ENCODE measurements at places on chromosomes 11 and 22.

GRCh38 chr11:113623114-113623513, 83.0 kb downstream of the TMPRSS5 start:
- peak; percentile 17 for DNase-seq

GRCh38 chr11:130128626-130129025, 31.0 kb upstream of the ST14 start:
- DNase-seq = no peak

DNA sequence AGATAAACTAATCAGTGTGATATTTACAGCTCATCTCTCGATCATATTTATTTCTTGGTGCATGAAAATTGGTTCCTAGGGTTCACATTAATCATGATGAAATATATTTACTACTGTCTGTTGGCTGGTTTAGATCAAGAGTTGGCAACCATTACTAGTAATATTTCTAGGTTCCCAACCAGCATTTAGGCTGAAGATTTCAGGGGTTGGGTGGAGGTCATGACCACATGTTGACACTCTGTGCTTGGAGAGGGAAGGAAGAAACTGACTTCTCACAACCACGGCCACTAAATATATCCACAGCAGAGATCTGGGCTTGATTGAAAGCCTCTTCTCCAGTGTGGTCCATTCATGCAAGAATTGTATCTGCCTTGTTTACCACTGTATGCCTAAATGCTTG, 87.9 kb downstream of the ALX4 start:
- no peak for DNase-seq

- peak; percentile 77 for DNase-seq
Measured at GRCh38 chr11:124402326-124402922, 3.6 kb upstream of the OR8B3 start.

DNA sequence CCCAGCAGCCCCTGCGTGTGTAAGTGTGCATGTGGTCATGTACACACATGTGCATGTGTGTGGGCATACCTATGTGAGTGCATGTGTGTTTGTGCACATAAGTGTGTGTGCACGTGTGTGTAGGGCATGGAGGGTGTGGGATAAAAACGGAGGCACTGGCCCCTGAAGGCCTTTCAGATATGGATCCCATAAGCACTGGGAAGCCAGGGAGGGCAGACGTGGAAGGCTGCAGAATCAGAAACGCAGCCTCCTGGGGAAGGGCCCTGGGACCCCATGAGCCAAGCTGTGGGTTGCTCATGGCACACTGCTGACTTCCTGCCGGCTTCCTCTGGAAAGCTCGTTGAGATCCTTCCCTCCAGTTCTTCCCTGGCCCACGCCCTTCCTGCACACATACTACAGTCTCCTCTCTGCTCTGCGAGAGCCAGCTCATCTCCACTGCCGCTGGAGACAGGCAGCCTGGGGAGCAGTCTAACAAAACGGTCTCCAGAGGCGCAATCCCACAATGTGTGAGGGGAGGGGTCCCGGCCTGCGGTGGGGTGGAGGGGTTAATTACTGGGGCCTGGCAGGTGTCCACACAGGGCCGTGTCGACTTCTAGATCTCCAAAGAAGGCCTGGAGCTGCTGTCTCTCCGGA, 435.2 kb upstream of the B3GAT1 start:
- no peak for DNase-seq

Data from fibroblast of skin of abdomen (primary cell).